ENCODE measurements at places on chromosomes 4 and X.

DNA sequence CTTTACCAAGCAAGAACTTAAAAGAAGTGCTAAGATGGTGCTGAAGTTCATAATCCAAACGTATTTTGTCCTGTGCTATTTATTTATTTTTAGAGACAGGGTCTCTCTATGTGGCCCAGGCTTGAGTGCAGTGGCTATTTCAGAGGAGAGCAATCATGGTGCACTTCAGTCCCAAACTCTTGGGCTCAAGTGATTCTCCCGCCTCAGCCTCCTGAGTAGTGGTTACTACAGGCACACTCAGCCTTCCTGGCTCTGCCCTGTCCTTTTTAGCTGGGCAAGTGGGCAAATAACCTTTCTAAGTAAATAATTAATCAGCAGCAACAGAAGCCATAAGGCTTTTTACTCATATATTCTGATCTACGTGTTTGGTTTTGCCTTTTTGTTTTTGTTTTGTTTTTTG lies 2.6 kb downstream of the NSD2 start:
- DNase-seq = no peak

- no peak for DNase-seq
Observed at GRCh38 chr4:39324446-39324845, 41.7 kb downstream of the RFC1 start.

GRCh38 chrX:56790778-56791177 lies 61.7 kb downstream of the NBDY start:
- DNase-seq = no peak

- no peak for DNase-seq
Observed at GRCh38 chr4:13328591-13328990, 155.5 kb downstream of the RAB28 start.

DNA sequence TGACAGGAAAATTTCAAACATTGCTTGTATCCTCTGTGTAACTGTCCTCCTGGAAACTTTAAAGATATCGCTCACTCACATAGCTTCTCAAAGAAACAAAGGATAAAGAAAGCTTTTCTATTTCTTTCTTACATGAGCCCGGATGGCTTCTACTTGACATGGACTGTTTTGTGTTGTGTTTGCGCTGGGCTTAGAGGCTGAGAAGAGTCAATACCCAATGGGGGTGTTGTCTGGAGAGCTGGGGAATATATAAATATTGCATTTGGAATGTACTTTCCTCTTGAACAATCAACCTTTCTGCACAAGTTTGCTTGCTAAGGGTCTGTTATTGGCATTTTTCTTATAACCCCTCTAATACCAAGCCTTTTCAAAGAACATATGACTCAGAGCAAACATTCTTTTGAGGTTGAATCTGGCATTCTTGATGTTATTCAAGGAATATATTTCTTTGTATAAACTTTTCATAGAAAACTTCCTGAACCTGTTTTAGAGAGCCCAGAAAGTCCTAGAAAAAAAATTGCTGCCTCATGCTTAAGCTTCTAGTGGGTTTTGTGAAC lies 331.9 kb downstream of the PACRGL start:
- no peak for DNase-seq

DNA sequence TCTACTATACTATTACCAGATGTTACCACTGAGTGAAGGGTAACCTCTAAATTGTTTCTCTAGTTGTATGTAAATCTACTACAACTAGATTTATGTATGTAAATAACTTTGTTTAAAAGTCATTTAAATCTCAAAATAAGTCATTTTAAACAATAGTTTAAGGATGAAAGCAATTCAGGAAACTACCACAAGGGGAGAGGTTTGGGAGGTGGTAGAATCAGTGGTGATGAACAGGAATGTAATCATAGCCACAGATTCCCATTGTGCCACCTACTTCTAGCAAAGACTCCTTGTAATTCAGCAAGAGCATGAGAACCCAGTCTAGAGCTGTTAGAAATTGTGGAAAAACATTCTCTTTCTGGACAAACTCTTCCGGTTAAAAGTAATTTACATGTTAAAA lies 234.6 kb downstream of the SLC7A11 start:
- DNase-seq = no peak

GRCh38 chr4:146154057-146154456 lies 21.5 kb upstream of the LSM6 start:
- no peak for DNase-seq
